OCI-LY7 (cell line): ENCODE measurements at places on chromosomes 2 and 18. TPM values are rescaled to one million over a fixed set of nuclear protein-coding genes. Genes with fewer than 3 reads are reported as not detected.

GRCh38 chr18:26438980-26439379 lies 109.4 kb downstream of the KCTD1 start:
- peak; percentile 72 for DNase-seq

DNA sequence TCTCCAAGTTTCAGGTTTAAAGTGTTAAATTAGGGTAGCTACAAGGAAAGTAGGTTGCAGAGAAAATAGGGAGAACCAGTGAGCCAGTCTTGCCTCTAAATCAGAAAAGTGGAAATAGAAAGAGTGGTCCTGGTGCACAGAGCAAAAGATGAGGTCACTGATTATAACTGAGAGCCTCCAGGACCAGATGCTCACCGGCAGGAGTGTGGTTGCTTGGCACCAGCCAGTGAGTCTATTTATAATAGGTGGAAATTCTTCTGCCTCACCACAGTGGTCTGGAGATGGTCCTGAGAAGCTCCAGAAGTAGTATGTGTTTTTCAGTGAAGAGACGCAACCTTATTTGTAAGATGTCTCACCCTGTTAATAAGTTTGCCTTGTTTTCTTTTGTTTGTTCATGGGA lies 373.9 kb upstream of the KCNJ3 start:
- DNase-seq: no peak

DNA sequence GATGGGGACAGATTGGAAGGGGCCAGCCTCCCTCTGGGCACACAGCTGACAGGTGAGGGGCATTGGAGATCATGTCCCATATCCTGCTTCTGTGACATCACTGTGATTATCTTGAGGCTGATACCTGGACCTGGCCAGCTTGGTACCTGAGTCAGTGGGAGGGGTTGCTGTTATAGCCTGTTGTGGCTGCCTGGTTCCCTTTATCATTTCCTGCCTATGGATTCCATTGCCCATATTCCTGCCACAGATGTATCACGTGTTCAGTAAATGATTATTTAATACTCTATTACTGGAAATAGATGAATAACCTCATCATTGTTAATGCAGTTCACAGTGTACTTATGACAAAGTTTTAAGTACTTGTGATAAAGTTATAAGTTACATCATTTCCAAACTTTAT lies 7.8 kb upstream of the SCYGR1 start:
- no peak for DNase-seq

DNA sequence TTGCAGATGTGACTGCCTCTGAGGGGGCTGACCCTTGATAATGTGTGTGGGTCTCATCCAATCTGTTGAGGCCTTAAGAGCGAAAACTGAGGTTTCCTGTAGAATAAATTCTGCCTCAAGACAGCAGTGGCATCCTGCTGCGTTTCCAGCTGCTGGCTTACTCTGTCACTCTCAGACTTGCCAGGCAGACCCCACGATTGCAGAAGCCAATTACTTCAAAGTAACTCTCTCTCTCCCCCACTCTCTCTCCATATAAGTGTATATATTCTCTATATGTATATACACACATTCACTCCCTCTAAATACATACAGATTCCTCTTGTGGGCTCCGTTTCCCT lies 152.5 kb upstream of the ALKAL2 start:
- DNase-seq: no peak

DNA sequence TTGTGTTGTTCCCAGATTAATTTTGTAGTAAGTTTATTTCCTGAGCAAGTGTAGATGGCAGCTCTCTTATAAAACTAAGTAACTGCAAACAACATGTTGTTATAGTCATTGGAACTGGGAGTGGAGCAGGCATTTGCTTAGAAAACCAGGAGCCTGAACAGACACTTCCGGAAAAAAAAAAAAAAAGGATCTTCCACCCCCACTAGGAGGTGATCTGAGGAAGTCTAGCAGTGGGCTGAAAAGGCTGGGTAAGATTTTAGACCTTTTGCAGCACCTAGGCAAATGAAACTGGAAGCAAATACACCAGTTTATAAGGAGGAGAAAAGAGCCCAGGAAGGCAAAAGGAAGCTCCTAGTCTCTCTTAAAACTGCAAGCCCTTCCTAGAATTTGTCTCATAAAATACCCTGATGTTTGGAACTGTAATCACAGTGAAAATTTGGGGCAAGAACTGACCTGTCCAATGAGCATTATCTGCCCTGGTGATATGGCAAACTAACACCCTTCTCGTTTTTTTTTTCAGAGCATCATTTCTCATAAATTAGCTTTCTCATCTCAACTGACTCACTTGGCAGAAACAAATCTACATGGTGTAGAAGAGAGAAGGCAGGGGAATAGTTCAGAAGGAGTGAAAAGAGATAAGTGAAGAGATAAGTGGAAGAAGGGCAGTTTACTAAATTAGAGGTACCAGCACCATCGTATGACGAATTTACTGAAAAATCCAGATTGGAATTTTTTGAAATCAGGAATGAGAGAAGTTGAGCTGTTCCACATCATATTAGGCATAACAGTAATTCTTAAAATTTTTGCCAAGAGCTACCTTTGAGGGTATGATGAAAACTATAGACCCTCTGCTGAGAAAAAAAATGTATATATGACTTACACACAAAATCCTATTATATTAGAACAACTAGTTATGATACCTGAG lies 4.2 kb upstream of the CCNYL1 start:
- DNase-seq: no peak

DNA sequence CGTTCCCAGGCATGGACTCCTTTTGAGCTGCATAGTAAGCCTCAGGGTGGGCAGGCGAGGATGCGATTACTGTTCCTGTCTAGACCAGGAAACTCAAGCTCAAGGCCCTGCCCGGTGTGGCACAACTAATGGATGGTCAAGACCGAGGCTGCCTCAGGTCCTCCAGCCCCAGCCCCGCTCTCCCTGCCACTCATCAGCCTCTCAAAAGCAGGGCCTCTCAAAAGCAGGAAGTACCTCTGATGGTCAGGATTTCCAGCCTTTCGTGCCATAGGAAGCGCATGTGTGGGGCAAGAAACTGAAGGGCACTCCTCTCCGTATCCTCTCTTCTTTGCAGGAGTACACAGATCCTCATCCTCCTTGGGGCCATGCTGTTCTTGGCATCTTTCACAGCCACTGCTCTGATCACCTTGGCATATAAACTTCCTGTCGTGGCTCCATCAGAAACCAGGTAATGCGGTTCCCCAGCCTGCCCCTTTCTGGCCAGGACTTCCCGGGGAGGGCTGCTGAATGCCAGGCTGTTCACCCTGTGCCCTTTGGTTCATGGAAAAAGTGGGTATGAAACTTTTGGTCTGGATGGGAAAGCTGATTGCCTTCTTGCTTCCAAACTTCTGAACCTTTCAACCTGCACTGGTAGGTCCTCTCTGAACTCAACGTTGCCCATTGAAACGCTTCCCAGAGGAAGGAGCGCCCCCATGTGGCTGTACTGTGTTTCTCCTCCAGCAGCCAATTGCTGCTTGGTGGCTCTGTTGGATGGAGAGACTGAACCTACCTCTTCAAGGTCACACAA lies 82.8 kb upstream of the SEC11C start:
- peak; percentile 73 for DNase-seq

- DNase-seq: no peak
Observed at GRCh38 chr18:58544179-58544578, 84.7 kb downstream of the ALPK2 start.

DNA sequence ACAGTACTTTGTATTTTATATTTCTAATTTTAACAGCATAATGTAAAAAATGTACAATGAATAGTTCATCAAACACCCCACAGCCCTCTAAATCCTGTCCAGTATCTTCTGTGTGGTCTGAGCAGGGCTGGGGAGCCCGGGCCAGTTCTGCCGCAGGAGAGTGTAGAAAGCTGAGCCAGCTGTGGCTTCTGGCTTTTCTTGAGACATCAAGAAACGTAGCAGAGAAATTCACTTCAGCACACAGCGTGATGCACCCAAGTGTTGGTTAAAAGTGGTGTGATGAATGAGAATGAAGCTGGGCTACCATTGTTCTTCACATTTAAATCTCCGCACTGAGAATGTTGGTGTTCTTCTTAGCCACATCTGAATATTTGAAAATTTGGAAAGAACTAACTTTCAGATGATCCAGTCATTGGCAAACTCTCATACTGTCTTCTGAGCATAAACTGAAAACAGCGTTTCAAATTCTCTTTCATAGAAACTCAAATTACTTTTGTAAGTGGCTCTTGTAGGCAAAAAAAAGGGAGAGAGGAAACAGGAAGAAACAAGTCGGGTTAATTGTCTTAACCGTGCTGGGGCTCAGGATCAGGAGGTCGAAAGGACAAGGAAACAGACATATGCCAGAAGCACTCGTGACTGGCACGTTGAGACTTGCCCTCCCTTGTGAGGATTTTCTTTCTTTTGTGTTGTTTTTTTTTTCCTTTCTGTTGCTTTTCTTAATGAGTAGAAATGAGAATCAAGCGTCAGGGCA lies 23.4 kb upstream of the TMEM87B start:
- no peak for DNase-seq

DNA sequence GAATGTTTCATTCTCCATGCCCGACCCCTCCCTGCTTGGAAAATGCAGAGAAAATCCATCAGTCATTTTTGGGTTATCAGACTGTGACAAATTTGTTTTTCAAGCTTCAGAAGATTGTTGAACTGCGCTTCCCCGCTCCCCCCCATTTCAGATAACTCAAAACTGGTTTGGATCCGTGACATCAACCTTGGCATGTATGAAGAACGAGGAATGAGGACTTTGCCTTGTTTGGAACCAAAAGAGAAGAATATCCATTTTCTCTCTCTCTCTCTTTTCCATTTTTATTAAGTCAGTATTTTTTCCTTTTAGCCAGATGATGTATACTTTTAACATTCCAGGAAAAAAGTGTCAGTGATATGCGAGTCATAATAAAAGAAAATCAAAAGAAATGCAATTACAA lies 171.6 kb downstream of the BCL2 start:
- no peak for DNase-seq

DNA sequence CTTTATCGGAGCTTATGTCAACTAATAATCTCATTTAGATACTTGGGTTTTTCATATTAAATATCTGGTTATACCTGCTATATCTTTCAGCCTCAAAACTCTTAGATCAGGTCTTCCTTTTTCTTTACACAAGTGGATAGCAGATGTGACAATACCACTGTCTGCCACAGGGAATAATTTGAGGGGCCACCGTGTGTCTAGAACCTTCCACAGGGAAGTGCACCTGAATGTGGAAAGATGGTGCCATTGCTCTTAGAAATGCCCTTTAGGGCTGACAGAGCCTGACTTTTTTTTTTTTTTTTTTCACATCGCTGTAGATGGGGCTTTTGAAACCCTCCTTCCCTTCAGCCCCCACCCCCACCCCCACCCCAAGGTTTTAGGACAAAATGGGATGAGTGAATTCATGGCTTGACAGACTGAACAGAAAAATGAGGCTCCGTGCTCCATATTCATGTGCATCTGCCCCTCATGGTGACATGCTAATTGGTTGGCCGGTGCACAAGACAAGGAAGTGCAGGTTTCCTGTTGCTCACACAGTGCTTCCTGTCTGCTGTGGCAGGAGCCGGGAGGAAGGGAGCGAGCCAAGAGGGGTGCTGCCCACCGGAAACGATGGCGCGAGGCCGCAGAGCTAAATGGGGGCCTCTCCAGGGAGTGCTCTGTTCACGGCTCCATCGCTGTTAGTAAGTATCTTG lies 246.0 kb downstream of the LDLRAD4 start:
- DNase-seq: peak; percentile 91

DNA sequence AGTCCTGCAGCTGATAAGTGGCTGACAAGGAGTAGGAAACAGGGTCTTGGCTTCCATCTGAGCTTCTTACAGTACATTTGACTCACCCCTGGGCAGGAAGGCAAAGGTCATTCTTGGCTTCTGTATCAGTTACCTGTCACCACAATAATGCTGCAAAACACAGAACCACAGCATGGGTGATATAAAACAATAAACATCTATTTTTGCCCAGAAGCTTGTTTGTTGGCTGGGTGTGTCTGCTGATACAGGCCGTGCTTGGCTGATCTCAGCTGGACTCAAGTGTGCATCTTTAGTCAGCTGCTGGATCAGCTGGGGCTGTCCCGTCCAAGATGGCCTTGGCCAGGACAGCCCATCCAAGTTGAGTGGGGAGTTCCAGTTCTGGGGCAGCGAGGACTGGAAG lies 34.7 kb downstream of the ONECUT2 start:
- DNase-seq: no peak

GRCh38 chr18:1965541-1965940 lies 605.8 kb downstream of the METTL4 start:
- DNase-seq: no peak

- no peak for DNase-seq
Observed at GRCh38 chr2:182587831-182588230, 128.2 kb upstream of the DNAJC10 start.

Gene TCF7L1
- not detected in 2 replicates for total RNA-seq

Gene INO80B
- total RNA-seq: 43.1 and 44.5 TPM in 2 replicates

Gene TFPI
- total RNA-seq: not detected in 2 replicates

Gene LIPG
- total RNA-seq: not detected in 2 replicates

Gene PRPF40A
- total RNA-seq: 175 and 177 TPM in 2 replicates

Gene KCNJ3
- not detected in 2 replicates for total RNA-seq
